NCI-H526 (cell line): ENCODE measurements at places on chromosomes 11 and 22.
A peak's percentile ranks its signal among the peaks of the same experiment; 100 is the strongest.

DNA sequence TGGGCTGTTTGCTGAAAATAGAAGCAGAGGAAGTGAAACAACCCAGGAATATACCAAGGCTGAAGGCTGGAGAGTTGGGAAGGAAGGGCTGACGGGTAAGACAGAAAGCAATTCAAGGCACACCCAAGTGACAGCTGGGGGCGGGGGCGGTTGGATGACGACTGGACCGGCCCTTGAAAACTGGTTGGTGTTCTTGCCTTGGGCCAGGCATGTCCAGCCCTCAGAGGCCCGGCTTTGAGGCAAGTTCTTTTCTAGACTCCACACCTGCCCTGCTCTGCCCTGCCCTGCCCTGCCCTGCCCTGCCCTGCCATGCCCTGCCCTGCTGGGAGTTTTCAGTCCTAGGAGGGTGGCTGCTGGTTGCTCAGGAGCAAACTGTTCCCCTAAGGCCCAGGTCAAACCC is 34.2 kb upstream of the CACNG2 start:
- no peak for DNase-seq

DNA sequence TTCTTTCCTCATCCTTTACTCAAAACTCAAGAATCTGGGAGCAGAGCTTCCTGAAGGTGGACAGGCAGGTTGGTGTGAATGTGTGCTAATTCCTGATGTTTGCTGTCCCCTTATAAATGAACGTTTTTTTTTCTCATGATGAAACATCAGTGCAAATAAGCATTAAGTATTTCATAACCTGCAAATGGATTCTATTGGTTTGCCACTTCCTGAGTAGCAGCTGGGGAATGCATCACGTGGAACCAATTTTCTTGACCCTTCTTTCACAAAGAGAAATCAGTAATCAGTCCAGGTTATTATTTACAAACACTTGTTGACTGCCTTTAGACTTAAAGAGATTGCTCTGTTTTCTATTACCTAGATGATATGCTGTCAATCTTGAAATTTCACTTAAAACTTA is 40.1 kb upstream of the SCN3B start:
- no peak for DNase-seq

- DNase-seq: no peak
Measured at GRCh38 chr11:24819006-24819405, 322.2 kb downstream of the LUZP2 start.

- no peak for DNase-seq
Measured at GRCh38 chr11:129778877-129779276, 36.8 kb upstream of the TMEM45B start.

- DNase-seq: peak; percentile 67
Measured at GRCh38 chr11:66728038-66728692, 851 bp downstream of the SPTBN2 start.

DNA sequence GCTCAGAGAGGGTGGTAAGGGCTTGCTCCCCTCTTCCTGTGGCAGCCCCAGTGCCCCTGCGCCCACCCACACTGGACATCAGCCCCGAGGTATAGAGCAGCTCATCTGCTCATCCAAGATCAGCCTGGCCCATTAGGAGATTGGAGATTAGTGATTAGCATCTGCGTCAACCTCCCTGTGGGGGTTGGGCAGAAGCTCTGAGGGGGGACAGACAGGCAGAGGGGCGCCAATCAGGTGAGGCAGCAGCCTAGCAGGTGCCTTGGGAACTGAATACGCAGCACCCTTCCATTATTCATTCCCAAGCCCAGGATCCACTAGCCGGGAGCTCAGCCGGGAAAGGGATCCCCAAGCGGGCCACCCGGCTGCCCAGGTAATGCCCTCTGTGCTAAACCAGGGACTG is 11.0 kb downstream of the SMTN start:
- DNase-seq: no peak

- no peak for DNase-seq
Measured at GRCh38 chr11:128902515-128903066, 11.4 kb downstream of the KCNJ5 start.

GRCh38 chr11:108597736-108598355 is 4.3 kb upstream of the EXPH5 start:
- no peak for DNase-seq

GRCh38 chr11:83087035-83087434 is 15.3 kb upstream of the RAB30 start:
- peak; percentile 56 for DNase-seq

- DNase-seq: no peak
Measured at GRCh38 chr11:121137005-121137404, 36.0 kb downstream of the TECTA start.

- DNase-seq: peak; percentile 39
Measured at GRCh38 chr11:112670806-112671570, 290.2 kb upstream of the NCAM1 start.

GRCh38 chr11:124465368-124465767 is 19.9 kb upstream of the OR8B8 start:
- no peak for DNase-seq
